ENCODE measurements at places on chromosomes 5 and 9. TPM values are rescaled to one million over a fixed set of nuclear protein-coding genes. Genes with fewer than 3 reads are reported as not detected.

- peak; percentile 67 for DNase-seq
These were observed at the start of gene MSANTD3 for GRCh38 chr9:100426530-100427365. Gene MSANTD3, plus strand, starts transcription at chr9:100427143. Its CDS starts 14,796 bp downstream, at chr9:100441939.

GRCh38 chr5:123671711-123672456, 159.9 kb downstream of the CSNK1G3 start:
- no peak for DNase-seq

GRCh38 chr5:115260248-115260647, 2.4 kb downstream of the PGGT1B start:
- DNase-seq: no peak

- DNase-seq: no peak
These were observed 207.1 kb upstream of the MEF2C start for GRCh38 chr5:89090037-89090436.

DNA sequence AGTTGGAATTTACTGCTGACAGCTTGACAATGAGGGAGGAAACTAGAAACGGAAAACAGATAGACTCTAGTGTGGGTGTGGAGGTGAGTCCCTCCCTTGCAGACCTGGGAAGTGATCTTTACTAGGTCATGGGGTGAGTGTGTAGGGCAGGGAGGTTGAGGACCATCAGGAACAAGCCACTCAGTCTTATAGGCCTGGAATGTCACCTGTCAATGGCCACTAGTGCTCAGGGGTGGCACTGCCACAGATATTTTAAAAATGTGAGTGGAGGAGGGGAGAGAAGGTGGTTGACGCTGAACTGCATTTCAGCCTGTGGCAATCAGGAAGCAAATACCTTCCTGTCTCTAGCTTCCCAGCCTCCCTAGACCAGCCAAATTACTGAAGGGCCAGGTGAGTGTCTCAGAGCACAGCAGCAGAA, 9.0 kb downstream of the OR2S2 start:
- no peak for DNase-seq

DNA sequence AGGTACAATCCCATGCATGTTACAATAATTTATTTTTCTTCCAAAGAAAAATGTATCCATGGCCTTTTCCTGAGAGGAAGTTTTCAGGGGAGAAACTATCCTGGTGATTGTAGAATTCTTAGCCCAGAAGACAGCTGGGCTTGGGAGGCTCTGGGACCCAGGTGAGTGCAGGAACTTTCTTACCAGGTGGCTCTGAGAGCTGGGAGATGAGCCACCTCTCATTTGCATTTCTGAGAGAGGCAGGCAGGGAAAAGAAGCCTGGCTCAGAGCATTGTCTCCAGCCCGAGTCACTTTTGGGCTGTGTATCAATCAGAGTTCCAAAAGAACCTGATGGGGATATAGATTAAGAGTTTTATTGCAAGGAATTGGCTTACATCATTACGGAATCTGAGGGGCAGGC, 52.7 kb downstream of the ALG2 start:
- DNase-seq: no peak

DNA sequence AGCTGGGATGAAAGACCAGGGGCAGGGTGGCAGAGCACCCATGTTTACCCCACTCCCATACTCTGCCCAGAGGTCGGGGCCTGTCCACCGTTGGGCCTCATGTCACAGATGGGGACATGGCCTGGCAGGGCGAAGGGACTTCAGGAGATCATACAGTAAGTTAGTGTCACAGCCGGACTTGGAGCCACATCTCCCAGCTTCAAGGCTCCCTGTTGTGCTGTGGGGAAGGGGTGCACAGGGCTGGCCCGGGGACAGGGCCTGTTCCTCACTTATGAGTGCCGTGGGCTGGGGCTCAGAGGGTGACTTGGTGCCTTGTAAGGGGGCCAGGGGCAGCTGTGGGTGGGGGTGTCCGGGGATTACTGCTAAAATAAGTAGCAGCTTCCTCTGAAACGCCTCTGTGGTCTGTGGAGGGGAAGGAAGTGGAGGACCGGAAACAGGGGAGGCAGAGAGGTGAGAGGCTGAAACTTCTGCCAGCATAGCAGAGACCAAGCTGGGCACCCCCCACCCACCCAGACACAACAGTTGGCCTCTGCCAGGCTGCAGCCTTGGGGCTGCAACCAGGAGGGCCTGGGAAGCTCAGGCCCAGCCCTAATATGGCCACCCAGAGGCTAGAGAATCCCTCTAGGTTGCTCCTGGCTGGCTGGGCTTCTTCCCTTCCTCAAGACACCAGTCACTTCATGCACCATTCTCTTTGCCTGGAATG, 41.1 kb upstream of the NEK6 start:
- DNase-seq: no peak

GRCh38 chr5:2000591-2000990, 117.9 kb upstream of the IRX4 start:
- DNase-seq: no peak

DNA sequence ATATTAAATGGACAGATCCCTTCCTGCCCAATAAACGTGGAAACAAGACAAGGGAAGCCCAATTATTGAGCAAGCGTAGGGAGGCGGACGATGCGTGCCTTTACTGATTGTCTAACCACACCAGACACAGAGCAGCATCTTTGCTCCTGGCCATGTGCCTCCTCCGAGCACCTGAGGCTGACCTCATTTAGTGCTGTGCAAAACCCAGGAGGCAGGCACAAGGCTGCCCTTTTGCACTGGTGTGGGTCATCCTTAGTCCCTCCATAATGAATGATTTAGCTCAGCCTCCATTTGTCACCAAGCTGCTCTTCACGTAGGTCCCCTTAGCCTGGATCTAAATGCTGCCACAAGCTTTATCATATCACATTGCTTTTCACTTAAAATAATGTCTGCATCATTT, 24.1 kb upstream of the CDH6 start:
- no peak for DNase-seq

DNA sequence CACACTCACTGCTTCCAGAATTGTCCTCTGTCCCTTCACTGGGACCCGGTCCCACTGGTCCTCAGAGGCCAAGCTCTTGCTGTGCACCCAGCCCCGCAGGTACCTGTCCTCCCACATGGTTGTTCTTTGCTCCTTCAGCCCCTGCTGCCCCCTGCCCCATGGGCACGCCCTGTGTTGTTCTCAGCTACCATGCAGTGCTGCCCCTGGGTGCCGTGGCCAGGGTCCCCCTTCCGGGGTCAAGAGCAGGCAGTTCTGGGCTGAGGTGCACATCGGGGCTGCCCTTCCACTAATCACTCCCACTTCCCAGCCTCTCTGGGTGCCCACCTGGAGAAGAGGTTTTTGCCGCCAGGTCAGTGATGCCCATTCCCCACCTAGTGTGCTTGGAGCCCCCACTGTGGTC, 31.9 kb upstream of the SUSD3 start:
- no peak for DNase-seq

GRCh38 chr9:18238752-18239447, 235.1 kb upstream of the ADAMTSL1 start:
- DNase-seq: peak; percentile 15

GRCh38 chr9:93612796-93613154, 36.4 kb downstream of the PHF2 start:
- no peak for DNase-seq

DNA sequence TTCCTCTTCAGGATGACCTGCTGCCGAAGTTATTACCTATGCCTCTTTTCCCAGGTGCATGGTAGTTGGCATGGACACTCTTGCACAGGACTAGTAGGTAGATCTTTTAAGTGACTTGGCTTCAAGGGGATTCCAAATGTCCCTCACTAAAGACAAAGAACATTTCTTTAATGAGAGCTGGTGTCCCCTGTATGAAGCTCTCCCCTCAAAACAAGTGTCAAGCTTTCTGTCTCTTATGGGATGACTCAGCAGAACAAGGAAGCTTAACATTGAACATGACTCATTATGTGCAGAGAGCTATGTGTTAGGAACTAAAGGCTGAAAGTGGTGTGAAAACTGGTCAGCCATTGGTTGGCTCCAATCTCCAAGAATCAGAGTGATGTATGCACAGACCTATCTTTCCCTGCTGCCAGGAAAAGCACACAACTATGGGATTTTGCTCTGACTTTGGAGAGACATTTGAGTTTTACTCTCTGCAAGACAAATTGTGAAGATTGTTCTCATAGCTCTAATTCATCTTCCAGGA, 120.5 kb downstream of the PRDM6 start:
- DNase-seq: peak; percentile 79

GRCh38 chr9:136103651-136104487, 8.8 kb upstream of the NACC2 start:
- no peak for DNase-seq

- DNase-seq: no peak
These were observed 5.8 kb upstream of the TRIM14 start for GRCh38 chr9:98124637-98125426.

DNA sequence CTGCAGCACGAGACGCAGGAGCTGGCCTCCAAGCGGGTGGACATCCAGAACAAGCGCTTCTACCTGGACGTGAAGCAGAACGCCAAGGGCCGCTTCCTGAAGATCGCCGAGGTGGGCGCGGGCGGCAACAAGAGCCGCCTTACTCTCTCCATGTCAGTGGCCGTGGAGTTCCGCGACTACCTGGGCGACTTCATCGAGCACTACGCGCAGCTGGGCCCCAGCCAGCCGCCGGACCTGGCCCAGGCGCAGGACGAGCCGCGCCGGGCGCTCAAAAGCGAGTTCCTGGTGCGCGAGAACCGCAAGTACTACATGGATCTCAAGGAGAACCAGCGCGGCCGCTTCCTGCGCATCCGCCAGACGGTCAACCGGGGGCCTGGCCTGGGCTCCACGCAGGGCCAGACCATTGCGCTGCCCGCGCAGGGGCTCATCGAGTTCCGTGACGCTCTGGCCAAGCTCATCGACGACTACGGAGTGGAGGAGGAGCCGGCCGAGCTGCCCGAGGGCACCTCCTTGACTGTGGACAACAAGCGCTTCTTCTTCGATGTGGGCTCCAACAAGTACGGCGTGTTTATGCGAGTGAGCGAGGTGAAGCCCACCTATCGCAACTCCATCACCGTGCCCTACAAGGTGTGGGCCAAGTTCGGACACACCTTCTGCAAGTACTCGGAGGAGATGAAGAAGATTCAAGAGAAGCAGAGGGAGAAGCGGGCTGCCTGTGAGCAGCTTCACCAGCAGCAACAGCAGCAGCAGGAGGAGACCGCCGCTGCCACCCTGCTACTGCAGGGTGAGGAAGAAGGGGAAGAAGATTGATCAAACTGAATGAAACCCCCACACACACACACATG, 654 bp downstream of the PURA start:
- DNase-seq: peak; percentile 19

- no peak for DNase-seq
These were observed 6.5 kb downstream of the UBQLN1 start for GRCh38 chr9:83701286-83701685.

DNA sequence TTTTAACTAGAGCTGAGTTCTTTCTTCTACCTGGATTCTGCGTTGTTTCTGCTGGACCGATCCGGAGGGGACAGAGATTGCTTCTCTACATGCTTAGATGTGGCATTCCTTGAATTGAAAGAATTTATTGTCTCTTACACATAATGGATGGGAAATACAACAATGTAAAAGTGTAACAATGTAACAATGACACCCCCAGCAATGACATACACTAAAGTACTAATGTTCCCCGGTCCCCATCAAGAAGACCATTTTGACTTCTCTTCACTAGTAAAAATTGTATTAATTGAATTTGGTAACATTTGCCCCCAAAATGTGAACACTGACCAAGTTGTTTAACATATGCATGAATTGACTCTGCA, 760.2 kb downstream of the TAF11L14 start:
- DNase-seq: no peak

PAEP gene
- 2.9 TPM for total RNA-seq

RASGRF2 gene
- total RNA-seq: 0.37 TPM

TNFSF15 gene
- not detected for total RNA-seq

Data from NCI-H460 (cell line).